ENCODE measurements at places on chromosomes 6 and 20.

- no peak for DNase-seq
Measured at GRCh38 chr6:104705095-104705707, 154.5 kb downstream of the HACE1 start.

GRCh38 chr6:2706558-2706957 lies 44.2 kb downstream of the MYLK4 start:
- DNase-seq, result no peak

- no peak for DNase-seq
Measured at GRCh38 chr6:130466748-130467061, 100.9 kb downstream of the TMEM200A start.

DNA sequence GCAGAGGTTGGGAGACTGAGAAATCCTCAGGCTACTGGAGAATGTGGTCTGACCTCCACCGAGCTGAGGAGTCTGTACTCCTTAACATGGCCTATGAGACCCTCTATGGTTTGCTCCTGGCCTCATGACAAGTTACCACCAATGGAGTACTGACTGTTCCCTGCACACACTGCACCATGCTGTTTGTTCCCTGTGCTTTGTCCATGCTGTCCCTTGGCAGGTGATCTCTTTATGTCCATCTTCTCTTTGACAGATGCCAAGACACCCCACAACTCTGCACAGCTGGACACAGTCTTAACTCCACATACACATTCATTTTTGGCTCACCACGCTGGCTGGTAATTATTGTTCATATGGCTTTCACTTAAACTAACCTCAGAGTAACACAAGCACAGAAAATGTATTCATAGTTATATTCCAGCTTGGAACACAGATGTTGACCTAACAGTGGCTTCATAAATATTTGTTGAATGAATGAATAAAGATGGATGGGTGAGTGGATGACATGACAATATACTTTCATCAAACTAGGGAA lies 258.0 kb downstream of the ATXN1 start:
- DNase-seq, result no peak

- DNase-seq, result no peak
Measured at GRCh38 chr6:39092124-39092523, 22.9 kb downstream of the SAYSD1 start.

DNA sequence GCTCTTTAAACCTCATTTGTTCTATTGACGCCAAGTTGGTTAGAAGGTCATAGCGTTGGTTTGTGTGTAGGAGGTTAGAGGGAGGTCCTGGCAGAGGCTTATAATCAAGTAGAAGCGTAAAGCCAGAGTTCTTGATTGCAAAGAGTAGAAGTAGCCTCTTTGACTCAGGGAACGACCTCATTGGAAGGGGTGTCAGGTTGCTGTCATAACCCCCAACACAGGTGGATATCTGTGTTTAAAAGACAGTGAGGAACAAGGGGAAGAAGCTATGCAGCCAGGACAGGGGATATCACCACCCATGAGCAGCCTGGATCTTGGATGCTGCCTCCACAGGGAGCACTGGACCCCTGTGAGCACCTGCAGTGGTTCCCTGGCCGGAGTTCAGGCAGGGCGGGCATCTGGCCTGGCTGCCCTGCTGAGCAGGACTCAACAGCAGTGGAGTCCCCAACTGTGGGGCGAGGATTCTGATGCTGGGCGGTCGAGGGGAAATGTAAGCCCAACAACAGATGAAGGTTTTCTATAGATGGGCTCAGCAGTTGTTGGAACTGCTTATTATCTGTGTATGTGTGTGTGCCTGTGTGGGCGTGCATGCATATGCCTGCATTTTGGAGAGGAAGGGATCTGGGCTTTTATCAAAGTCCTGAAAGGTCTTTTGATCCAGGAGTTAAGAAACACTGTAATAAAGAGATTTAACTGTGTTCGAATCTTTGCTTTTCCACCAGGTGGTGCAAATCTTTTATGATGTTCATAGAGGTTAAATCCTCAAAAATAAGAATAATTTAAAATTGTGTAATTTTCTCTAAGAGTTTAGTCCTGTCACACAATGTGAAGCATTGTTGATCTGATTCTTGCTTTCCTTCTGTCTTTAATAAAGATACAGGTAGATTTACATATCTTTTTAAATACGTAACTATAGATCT lies 27.7 kb downstream of the HIVEP1 start:
- DNase-seq, result no peak

DNA sequence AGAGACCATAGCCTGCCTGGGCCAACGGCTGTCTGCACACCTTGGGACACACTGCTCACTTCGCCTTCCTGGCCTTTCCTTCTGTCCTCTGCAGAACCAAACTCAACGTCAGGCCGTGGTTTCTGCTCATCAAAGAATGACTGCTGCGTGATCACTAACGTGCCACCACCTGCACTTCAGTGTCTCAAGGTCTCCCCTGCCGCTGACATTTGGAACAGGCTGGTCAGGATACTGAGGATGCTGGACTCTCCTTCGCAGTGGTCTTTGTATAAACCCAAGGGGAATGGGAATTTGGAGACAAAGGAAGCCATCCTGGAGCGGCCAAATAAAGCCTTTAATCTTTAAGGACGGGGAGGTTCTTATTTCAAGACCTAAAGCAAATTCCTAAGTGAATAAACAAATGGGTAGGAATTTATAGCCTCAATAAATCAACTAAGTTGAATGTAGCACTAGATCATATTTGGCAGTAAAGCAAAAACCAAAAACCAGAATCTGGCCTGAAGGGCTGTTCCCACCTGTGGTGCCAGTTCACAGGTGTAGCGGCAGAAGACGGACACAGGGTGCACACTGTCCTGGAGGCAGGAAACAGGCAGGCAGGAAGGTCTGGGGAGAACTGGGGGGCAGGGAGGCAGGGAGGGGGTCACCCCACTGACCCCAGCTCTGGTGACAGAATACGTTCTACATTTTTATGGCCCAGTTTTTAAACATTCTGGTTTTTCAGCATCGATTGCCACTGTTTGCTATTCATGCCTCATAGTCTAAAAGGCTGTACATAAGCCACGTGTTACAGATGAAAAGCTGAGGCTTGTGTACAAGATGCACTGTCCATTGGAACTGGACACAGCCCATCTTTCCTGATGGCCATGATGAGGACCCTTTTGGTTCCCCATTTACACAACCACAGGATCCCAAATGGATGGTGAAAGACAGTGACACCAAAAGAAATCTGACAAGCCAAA lies 36.6 kb downstream of the ABHD12 start:
- DNase-seq, result no peak

- DNase-seq, result no peak
Measured at GRCh38 chr20:50991076-50991475, 31.8 kb downstream of the KCNG1 start.

DNA sequence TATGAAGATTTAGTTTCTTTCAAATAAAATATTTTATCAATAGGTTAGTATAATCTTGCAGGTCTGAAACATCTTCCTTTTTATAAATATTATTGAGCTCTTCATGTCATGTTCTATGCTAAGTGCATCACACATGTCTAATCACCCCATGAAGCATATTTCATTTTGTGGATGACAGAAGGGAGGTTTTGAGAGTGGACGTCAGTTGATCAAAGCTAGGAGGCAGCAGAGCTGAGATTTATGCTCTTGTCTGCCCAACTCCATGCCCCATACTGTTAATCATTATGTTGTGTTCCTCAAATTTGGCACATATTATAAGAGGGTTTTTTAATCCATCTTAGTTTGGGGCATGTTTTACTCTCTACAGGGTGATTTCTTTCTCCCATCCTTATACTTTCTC lies 22.7 kb downstream of the DSE start:
- no peak for DNase-seq

DNA sequence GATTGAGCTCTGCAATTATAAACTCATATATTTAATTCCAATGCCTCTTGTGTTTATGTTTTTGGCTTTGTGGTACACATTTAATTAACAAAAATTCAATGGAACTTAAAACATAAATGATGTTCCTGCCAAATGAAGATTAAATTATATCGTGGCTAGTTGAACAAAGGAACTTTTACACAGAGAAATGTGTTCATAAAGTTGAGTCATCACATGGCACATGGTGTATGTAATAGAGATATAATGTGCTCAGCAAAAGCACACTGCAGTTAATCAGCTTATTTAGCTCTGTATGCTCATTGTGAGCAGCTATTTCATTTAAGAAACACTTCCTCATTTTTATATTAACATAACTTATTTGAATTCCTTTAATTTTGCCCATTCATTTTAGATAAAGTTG lies 1295.6 kb upstream of the CITED2 start:
- DNase-seq, result no peak

- DNase-seq, result no peak
Measured at GRCh38 chr6:35096129-35096862, 44.8 kb downstream of the TCP11 start.

DNA sequence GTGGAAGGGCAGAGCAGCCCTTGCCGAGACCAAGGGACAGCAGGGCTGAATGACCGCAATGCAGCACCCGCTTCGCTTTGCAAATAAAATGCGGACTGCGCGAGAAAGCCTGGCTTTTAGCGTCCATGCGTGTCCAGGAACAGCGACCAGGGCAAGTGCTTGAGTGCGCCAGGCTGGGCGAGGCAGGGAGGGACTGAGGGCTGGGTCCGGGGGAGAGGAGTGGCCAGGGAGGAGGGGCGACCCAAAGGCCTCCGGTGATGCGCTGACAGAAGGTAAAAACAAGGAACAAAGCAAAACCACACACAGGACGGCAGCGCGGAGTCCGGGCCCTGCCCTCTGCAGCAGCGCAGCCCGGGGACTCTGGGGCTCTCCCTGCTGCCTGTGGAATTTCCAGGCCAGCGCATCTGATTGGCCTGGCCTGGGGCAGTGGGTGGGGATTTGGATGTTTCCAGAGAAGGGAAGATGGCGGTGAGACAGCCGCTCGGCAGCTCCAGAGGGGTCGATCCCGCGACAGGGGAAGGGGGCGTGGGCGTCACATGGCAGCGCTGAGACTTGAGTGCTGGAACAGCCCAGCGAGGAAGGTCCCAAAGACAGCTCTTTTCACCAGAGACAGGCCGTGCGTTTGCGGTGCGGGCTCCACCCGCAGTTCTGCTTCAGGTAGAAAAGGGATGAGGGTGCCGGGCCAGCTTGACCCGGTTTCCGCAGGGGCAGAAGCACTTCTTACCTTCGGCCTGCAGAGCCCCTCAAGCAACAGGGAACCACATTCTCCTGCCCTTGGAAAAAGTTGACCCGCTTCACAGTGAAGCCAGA lies 51.8 kb downstream of the SSR1 start:
- DNase-seq, result peak; percentile 96

DNA sequence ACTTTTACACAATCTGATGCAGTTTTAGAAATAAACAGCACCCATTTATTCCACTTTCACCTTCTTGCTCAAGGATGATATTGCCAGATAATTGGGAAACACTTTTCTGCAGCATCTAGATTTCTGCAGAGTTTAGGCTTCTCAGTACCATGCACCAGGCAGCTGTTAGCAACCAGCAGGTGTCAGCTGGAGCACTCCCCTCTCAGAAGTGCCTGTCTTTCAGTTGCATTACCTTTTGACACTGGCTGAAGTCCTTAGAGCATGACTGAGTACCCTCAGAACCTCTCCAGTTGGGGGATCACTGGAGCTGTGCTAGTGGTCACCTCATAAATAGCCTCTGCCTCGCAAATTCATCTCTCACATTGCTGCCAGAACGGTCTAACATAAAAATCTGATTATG lies 91.2 kb downstream of the DNAH8 start:
- DNase-seq, result no peak

DNA sequence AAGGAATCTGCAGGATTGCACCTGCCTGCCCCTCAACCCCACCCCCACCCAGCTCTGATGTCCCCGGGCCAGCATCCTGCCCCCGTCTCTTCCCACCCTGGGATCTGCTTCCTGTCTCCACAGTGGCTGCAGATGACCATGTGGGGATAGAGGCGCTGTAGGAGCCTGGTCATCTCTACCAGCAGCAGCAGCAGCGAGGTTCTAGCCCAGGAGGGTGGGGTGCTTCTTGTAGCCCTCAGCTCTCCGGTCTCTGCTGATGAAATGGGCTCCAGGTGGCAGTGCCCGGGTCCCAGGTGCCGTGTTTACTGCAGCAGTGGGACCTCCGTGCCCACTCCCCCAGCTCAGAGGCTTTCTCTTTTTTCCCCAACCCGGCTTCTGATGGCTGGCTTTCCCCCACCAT lies 25.2 kb downstream of the CAPN11 start:
- no peak for DNase-seq

- no peak for DNase-seq
Measured at GRCh38 chr6:142857796-142858555, 87.0 kb downstream of the HIVEP2 start.

GRCh38 chr6:137799950-137800568 lies 67.0 kb upstream of the TNFAIP3 start:
- peak; percentile 39 for DNase-seq

- no peak for DNase-seq
Measured at GRCh38 chr6:26380256-26380655, 2.7 kb upstream of the BTN2A2 start.

GRCh38 chr6:2937627-2938003 lies 33.8 kb downstream of the SERPINB6 start:
- no peak for DNase-seq

DNA sequence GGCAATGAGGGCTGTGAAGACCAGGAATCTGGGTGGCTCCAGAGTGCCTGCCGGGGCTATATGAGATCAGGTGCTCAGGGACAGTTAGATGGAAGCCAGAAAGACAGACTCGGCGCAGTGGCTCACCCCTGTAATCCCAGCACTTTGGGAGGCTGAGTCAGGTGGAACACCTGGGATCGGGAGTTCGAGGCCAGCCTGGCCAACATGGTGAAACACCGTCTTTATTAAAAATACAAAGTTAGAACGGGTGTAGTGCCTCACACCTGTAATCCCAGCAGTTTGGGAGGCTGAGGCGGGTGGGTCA lies 43.4 kb downstream of the BCAS4 start:
- no peak for DNase-seq

Data from H9 (cell line).